ELR (cell line): ENCODE measurements at places on chromosomes 1 and 21.

DNA sequence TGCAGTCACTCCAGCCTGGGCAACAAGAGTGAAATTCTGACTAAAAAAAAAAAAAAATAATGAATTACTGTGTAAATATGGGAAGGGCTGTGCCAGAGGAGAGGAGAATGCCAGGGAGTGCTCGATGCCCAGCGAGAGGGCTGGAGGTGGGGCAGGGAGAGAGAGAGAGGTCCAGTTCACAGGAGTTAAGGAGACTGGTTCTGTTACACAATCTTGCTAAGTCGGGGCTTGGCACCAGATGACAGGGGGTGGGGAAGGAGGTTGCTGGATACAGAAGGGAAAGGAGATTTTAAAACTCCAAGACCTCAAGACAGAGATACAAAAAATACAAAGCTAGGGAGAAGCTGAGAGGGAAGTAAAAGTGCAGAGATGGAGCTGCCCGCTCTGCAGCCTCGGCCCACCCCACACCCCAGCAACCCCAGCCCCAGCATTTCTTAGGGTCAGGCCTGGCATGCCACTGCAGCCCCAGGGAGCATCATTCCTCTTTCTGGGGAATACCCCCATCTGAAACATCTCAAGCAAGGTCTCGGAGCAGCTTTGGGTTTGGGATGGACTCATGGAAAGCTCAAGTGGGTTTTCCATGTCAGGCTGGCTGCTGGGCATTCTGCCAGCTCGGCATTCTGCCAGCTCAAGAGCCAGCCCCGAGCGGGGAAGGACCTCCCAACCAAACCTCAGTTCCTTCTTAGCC lies 991 bp downstream of the SELENBP1 start:
- peak; percentile 8 for DNase-seq

- DNase-seq: no peak
Observed at GRCh38 chr1:3899754-3900149, 320 bp downstream of the C1orf174 start.

GRCh38 chr1:2290171-2290578 lies 62.1 kb downstream of the SKI start:
- peak; percentile 54 for DNase-seq

DNA sequence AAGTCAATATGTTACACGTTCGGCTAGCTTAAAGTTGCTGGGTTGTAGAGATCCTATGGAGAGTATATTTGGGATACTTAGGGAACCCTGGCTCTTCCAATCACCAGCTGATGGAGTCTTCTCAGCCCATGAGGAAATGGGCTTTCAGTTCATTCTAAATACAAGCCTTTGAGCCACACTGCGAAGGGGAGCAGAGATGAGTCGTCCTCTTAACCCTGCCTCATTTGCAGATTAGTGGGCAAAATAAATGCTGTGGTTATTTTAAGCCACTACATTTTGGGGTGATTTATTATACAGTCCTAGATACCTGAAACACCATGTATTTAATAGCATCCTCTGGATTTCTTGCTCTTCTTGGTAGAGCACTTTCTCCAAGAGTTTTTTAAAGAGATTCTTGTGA lies 19.0 kb upstream of the VCAM1 start:
- peak; percentile 39 for DNase-seq

DNA sequence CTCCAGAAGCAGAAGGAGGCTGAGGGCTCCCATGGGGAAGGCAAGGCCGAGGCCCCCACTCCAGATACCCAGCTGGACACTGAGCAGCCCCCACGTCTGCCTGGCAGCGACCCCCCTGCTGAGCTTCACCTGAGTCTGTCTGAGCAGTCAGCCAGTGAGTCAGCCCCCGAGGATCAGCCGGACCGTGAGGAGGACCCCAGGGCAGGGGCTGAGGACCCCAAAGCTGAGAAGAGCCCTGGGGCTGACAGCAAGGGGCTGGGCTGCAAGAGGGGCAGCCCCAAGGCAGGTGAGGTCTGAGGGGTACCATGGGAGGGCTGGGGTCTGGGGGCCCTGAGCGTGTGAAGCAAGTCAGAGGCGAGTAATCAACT lies 21.3 kb downstream of the DMBX1 start:
- no peak for DNase-seq

DNA sequence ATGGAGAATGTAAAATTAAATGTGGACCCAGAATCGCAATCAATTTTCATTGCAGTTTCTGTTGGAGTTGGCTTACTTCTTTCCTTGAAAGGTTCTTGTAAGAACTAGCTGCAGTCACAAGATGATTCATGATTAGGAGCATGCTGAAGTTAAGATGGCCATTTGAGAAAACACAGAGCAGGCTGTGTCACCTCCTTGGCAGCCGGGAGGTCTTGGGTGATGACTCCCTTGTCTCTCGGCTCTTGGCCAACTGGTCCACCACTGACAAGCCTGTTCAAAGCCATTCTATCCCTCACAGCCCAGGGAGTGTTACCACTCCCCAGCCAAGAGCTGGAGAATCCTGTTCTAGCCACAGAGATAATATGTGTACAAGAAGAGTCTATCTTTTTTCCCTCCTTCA lies 40.6 kb downstream of the OPTC start:
- peak; percentile 98 for DNase-seq

GRCh38 chr1:87174724-87175245 lies 153.9 kb upstream of the LMO4 start:
- no peak for DNase-seq

DNA sequence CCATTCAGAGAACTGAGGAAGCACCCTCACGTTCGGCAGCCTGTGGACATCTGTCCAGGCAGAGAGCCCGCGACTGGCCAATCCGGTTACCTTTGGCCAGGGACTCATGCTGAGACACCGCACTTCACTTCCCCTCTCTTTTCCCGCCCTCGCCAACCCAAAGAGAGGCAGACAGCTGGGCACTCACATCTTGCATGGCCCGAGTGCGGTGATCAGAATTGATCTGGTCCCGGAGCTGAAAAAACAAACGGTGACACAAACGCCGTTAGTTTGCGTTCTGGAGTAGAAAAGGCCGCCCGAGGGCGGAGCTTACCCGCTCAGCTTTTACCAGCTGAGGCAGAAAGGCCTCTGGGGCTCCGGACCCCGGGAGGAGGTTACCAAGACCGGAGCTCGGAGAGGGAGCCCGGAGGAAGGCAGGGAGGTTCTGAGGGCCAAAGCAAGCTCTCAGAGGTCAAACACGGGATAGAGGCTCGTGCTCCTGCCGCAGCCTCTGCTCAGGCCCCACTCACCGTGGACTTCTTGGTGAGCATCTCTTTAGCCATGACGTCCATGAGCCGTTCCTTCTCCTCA lies 376 bp downstream of the SF3A3 start:
- DNase-seq: peak; percentile 69

DNA sequence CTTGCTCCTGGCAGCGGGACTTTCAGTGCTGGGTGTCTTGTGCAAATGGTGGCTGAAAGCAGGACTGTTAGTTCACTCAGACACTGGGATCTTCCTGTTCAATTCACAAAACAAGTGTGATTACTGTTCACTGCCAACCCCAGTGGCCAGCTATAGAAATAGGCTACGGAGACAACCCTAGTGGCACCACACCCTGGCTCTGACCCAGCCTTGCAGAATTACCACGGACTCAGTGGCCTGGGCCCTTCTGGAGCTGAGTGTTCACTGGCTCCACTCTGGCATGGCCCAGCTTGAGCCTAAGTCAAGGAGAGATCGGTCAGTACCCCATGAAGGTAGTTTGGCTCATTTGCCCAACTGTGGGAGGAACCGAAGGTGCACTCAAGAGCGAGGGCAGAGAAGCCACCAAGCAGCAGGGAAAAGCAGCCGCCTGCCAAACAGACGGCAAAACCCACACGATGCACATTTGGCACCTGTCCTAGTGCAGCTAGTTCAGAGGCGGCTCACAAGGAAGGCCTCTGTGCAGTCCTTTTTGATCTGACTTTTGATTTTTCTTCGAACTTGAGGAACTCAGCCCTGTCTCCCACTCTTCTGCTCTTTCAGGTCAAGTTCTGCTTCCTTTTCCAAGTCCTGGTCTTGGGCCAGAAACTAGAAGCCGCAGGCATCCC lies 5.9 kb downstream of the KIAA2013 start:
- DNase-seq: no peak

DNA sequence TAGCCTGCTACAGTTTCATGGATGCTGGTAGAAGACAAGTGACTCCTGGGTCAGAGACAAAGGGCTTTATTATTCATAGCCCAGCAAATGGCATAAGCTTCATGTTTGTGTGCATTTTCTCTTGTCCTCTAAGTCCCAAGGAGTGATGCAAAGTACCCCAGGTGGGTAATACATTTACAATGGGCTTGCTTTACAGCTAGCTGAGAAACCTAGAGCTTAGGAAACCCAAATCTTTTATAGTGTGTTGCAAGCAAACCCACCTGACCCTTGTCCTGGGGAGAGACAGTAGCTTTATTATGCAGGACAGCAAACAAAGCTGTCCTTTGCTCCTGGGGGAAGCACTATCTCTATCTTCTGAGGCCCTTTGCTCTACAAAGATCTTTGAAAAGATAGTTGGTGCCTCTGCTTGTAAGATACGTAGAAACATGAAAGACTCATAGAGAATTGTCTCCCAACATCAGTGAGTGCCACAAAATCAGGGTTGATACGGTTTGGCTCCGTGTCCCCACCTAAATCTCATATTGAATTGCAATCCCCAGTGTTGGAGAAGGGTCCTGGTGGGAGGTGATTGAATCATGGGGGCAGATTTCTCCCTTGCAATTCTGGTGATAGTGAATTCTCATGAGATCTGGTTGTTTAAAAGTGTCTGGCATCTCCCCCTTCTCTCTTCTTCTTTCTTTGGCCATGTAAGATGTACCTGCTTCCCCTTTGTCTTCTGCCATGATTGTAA lies 315.8 kb upstream of the USP24 start:
- DNase-seq: no peak

DNA sequence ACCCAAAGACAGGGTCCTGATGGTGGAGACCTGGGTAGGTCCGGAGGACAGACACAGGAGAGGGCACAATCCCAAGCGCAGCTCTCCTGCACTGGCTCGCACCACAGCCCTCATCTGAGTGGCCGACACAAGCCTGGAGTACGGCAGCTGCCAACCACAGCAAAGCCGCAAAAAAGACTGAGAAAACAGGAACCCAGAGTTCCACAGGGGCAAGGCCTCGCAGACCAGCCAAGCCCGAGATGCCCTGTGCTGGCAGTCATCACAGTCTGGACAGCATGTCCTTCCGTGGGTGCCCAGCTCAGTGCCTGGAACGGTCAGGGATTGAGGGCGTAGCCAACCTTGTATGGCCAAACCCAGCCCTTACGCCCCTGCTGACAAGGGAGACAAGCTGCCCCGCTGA lies 11.4 kb downstream of the ZBTB48 start:
- no peak for DNase-seq

GRCh38 chr1:202007805-202008489 lies 2.4 kb upstream of the ELF3 start:
- peak; percentile 65 for DNase-seq

DNA sequence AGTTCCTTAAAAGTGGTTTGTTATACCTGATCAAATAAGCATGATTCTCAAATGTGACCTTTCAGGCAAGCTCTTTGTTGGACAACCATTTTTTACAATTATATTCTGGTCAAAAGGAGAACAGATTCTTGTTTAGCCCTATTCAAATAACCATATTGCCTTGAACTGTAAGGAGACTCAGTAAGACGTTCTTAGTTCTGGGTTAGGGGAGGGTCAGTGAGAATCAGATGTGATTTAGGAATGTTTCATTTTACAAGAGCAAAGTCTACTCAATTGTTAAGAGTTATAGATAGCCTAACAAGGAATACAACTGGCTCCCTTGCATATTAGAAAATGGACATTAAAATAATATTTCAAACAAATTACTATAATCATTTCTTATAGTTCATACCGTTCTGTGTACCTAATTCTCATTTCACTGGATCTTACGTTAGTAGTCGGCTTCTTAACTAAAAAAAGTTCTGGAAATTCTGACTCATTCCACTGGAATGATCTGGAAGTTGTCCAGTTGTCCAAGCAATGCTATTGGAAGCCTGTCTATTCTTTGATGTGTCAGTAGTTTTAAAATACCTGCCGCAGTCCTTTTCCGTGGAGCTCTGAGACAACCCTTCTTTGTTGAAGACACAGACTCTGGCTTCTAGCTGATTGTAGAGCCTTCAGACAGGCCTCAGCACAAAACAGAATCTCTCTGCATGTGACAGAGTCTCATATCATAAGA lies 88.8 kb downstream of the MAST2 start:
- DNase-seq: peak; percentile 93

- no peak for DNase-seq
Observed at GRCh38 chr1:2439369-2439768, 27.0 kb upstream of the PEX10 start.

DNA sequence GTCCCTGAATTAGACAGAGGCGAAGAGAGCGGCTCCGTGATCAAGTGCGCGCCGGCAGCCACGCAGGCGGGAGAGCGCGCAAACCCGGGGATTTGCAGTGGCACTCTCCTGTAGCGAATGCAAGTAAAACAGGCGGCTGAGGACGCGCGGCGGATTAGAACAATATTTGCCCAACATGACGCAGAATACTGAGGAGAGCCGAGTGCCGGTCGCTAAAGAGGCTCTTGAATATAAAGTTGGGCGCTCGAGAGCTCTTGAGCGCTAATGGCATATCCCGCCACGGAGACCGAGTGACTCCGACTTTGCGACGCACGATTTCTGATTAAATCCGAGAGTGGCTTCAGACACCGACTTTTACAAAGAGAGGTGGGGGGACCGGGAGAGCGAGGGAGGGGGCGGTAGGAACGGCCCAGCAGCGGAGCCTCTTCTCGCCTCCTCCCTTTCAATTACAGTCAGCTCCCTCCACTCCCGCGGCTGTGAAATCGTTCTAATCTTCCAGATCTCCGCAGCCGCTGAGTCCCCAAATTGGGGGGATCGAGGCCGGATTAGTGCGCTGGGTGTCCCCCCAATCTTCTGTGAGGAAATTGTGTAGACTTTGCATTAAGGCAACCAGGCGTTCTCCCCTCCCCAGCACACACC lies 2.3 kb downstream of the PAX7 start:
- DNase-seq: no peak

DNA sequence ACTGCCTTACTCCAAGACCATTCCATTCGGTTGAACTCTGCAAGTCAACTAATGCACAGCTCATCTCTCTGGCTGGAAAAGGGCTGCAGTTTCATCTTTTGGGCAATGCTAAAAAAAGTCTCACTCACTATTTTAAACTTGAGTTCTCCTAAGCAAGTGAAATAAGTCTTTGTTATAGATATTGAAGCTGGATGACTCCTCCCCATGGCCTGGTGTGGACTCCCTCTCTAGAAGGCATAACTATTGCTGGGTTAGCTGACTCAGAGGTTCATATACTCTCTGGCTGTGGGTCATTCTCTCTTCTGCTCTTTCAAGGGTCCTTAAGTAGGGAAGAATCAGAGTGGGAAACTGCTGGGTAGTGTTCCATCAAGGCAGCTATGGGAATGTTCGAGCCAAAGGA lies 88.0 kb downstream of the XCL2 start:
- peak; percentile 63 for DNase-seq

DNA sequence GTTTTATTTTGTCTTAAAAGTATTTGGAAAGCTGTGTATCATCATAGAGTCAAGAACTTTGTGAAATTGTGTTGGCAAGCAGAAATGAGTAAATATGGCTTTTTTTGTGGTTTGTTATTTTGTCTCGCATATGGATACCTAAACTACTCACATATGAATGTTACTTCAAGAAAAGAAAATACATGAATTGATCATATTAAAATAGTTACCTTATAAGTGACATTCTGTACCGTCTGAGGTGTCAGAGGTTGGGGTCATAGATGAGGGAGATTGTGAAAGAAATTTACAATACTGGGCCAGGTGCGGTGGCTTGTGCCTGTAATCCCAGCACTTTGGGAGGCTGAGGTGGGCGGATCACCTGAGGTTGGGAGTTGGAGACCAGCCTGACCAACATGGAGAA lies 31.3 kb upstream of the AXDND1 start:
- DNase-seq: no peak

GRCh38 chr1:117495068-117495467 lies 110.8 kb upstream of the TENT5C start:
- no peak for DNase-seq
